H7 (cell line): ENCODE measurements at places on chromosomes 4 and X.

DNA sequence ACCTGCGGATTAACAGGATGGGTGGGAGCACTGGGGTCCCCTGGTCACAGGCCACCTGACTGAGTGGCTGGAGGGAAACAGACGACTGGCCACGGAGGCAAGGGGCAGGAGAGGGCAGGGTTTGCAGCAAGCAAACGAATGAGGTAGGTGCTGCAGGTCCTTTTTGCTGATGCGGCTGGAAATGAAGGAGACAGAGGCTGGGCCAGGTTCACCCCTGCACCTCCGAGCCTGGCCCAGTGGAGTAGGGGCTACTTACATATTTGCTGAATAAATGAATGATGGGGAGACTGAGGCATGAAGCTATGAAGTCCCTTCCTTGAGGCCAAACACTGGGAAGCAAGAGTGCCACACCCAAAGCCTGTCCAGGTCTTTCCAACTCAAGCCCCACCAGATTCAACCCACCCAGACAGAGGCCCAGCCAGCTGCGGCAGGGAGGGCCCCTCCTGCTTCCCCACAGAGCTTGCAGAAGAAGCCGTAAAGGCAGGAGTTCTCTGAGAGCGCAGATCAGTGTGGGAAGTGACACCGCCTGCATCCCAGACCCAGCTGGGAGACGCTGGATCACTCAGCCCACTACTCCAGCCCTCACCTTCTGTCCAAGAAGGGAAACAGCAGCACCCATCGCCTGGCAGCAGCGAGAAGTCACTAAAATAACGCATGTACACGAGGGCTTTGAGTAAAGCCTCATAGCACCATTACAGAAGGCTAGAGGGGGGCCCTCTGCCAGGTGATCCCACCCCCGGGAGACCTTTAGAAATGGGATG is 36.1 kb upstream of the C4orf50 start:
- DNase-seq: no peak

DNA sequence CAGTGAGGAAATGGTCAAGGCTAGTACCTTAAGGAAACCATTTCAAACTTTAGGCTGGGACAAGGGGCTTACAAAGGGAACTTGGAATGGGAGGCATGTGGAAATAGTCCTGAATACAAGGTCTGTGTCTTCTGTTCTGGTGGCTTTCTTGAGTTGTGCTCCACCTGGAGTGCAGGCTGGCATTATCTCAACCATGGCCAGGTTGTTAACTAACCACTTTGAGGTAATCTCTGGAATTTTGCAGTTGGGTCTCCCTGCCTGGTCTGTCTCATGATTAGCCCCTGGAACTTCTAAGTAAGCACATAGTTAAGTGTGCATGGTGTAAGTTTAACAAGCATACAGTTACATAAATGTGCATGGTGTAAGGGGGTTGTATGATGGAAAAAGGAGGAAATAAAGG is 77.5 kb downstream of the PCDH18 start:
- no peak for DNase-seq

DNA sequence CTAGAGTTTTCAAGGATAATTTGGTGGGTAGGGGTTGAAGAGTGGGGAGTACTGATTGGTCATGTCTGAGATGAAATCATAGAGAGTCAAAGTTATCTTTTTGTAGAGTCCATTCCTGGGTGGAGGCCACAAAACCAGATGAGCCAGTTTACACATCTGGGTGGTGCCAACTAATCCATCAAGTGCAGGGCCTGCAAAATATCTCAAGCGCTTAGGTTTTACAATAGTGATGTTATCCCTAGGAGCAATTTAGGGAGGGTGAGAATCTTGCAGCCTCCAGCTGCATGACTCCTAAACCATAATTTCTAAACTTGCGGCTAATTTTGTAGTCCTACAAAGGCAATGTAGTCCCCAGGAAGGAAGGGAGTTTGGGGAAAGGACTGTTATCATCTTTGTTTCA is 988.3 kb upstream of the LCORL start:
- DNase-seq: no peak

GRCh38 chr4:106993827-106994226 is 42.3 kb downstream of the DKK2 start:
- DNase-seq: no peak

DNA sequence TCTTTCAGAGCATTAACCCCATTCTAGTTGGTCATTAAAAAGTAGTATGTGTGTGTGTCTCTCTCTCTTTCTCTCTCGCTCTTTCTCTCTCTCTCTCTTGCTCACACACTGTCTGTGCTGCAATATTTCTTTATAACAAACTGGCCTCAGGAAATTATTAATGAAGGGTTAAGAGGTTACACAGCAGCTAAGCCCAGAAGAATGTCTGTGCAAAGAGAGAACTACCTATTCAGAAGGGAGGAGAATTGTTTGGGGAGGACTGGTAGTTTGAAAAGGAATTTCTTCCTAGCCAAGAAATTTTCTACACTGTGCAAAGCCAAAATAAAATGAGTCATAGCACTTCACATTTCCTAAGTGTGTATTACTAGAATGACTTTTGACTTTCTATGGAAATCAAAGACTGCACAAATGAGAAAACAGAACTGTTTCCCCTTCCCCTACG is 22.2 kb downstream of the PDGFC start:
- DNase-seq: no peak

DNA sequence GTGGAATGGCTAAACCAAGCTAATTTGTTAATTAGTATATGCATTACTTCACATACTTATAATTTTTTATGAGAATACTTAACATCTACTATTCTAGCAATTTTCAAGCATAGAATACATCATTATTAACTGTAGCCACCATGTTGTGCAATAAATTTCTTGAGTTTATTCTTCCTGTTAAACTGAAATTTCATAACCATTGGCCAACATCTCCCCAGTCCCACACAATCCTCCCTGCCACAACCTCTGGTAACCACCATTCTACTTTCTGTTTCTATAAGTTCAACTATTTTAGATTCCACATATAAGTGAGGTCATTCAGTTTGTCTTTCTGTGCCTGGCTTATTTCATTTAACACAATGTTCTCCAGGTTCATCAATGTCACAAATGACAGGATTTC is 208.5 kb downstream of the PPP4R3C start:
- no peak for DNase-seq

GRCh38 chr4:117512414-117512813 is 427.0 kb upstream of the TRAM1L1 start:
- no peak for DNase-seq
